Renal cortex interstitium (tissue), 15 donors: ENCODE measurements at places on chromosomes 16 and 17. TPM values are rescaled to one million over a fixed set of nuclear protein-coding genes. Genes with fewer than 3 reads are reported as not detected.

- DNase-seq = no peak
Observed at GRCh38 chr17:66602659-66603384, 232.1 kb upstream of the CACNG5 start.

DNA sequence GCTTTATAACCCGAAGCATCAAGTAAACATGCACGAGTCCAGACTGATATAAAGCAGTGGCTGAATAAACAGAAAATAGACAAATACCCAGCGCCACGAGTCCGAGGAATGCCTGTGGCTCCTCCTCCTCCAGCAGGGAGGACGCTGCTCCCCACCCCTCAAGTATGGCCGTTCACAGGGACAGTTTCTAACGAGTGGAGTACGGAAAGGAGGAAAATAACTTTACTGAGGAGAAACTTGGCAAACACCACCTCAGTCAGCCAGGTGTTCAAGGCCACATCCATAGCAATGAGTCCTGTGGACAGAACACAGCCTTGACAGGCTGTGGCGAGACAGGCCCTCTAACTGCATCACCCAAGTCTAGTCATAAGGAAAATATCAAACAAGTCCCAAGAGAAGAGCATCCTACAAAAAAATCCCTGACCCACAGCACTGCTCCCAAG is 9.2 kb downstream of the ZDHHC7 start:
- no peak for DNase-seq

- DNase-seq = no peak
Observed at GRCh38 chr16:72798264-72798663, 249.7 kb downstream of the ZFHX3 start.

GRCh38 chr17:54493691-54494090 is 407.0 kb upstream of the TOM1L1 start:
- no peak for DNase-seq

DNA sequence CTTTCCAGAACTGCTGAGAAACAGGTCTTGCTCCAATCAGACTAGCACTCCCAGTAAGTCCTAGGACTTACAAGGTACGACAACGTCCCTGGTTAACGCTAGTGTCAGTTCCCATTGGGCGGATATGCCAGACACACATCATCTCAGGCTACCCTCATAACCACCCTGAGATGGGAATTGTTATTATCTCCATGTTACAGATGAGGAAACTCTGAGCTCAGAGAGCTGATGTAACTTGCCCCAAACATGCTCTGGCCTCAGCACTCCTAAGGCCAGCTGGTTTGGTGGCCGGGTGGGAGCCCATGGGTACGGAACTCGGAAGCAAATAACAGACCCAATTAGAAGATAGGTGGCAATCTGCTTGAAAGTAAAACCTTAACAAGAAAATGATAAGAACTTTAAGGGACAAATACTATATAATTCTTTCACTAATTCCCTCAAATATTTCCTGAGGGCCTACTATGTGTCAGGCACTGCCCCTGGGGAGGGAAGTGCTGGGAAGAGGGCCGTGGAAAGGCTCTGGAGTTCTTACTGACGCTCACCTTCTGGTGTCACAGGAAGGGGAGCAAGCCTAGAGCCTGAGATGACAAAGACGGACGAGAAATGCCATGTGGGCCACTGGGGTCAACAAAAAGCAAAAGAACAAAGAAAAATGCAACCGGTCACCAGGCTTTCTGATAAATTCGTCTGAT is 6.9 kb downstream of the CREBBP start:
- no peak for DNase-seq

DNA sequence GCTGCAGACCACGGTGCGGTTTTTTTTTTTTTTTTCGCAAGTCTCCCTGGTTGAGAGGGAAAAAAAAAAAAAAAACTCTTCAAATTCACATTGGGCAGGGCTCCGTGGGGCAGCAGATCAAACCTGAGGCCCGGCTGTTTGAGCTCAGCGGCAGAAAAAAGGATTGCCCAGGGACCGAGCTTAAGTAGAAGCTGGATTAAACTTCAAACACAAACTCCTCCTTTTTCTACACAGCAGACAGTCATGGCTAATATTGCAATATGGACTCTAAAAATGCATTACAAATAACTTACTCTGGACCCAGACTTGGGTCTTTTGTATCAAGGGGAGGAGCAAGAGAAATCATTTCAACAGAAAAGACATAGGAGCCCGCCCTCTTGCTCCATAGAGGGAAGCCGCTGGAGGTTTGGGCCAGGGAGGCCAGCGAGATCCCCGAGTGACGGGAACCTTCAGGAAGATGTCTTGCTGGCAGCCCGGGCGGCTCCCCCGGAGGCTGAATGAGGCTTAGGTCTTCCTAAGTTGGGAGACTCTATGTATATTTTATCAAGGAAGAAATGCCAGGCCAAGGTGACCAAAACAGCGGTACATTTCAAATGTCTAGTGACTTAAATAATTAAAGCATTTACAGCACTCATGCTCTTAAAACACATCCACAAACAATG is 167.7 kb downstream of the ZNF423 start:
- DNase-seq = no peak

DNA sequence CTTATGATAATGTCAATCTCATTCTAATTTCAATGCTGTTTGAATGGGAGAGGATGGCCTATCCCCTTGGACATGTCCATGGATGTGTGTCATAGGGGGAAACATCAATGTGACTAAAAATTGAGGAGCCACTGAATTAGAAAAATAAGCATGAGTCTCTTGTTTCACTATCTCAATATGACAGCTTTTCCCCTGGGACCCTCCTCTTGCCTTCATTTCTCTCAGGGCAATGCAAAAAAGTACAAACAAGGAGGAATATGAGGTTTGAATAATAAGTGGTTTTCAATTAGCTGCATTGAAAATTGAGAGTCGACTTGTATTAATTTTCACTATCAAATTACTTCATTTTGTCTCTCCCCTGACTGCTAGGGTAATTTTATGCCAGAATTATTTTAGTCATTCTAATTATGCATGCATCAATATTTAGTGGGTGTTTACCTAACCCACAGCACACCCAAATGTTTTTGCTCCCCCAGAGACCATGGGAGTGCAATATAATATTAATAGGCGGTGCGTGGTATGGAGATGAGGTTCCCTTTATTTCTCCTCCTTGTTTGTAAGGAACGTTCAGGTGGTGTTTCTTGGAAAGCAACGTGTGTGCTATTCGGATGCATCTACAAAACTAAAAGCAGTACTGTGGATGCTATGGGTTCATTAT is 6.8 kb upstream of the SDR42E1 start:
- no peak for DNase-seq

DNA sequence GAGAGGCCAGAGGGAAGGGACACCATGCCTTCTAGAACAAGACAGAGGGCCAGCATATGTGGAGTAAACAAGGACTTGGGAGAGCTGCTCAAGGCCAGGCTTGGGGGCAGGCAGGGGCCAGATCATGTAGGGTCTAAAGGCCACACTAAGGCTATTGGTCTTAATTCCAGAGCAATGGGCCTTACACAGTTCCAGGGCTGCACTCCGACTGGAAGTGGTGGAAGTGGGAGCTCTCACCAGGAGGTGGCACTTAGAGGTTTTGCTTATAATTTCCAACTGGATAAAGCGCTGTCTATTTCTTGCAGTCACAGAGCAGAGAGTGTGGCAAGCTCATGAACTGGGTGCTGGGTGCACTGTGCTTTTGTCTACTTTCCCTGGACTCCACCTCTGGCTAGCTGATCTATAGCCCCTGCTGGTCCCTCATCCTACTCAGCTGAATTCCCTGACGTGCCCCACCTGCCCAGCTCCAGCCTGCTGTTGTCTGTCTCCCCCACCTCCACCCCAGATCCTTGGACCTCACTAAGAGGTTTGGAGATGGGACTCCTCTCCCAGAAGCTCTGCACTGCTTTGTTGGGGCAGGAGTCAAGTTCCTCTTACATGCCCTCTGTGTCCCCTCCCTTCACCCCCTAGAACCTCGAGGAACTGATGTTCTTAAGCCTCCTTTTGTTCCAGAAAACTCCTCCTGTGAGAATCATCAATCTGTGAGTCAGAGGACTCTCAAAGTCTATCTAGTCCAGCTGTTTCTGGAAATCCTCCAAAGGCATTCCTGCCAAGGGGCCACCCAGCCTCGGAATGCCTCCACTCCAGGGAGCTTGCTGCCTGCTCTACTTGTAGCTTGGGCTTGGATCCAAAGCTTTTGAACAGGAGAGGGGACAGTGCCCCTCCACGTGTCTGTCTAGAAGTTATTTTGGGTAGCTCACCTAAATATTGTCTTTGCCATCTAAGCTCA is 48.1 kb upstream of the KSR1 start:
- DNase-seq = no peak

DNA sequence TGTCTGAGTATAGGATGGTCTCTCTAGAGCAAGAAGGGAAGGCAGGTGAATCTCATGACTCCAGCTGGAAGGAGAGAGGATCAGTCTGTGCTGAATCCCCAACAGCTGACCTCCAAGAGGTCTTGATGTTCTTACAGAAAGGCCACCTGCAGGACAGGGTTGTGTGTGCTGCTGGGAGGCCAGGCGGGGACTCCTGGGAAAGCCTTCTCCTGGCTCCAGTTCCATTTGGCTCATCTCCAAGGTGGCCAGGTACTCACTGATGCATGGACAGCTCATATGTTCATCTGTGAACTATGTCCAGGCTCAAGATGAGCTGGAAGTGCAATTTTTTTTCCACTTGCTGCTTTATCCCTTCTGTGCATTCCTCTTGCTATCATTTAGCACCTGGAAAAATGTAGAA is 730.2 kb upstream of the RBFOX1 start:
- no peak for DNase-seq

CCL17 gene
- polyA plus RNA-seq = 0.38 TPM

PVALEF gene
- polyA plus RNA-seq = 0.22 TPM

CRHR1 gene
- polyA plus RNA-seq = 0.39 TPM

NECAB2 gene
- polyA plus RNA-seq = 3.2 TPM

ARL17B gene
- 10.0 TPM for polyA plus RNA-seq

PRAC1 gene
- polyA plus RNA-seq = not detected
